ENCODE measurements at places on chromosomes 7 and 10. TPM values are rescaled to one million over a fixed set of nuclear protein-coding genes. Genes with fewer than 3 reads are reported as not detected.

The CD36 gene
- total RNA-seq: 94.8 TPM

DNA sequence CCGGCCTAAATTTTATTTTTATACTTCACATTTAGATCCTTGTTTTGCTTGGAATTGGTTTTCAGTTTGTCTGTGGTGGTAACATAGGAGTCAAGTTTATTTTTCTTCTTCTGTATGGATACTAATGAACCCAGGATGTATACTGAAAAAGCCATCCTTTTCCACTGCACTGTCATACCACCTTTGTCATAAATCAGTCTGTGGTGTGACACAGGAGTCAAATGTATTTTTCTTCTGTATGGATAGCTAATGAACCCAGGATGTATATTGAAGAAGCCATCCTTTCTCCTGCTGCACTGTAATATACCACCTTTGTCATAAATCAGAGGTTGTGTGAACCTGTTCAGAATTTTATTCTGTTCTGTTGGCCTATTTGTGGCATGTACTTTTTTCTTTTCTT lies 21.4 kb downstream of the VPS26A start:
- DNase-seq: no peak
- no peaks in the 10 kb centered on the region for H3K27me3 ChIP-seq
- no peak overlapping the region for H3K27ac ChIP-seq
- H3K36me3 ChIP-seq: no peaks in the 10 kb centered on the region
- no peak overlapping the region for H3K4me3 ChIP-seq

The CLRN3 gene
- not detected for total RNA-seq

- no peak overlapping the region for H3K4me3 ChIP-seq
- H3K36me3 ChIP-seq: no peaks in the 10 kb centered on the region
Measured at GRCh38 chr10:75367021-75367487, 34.5 kb downstream of the ZNF503 start.

DNA sequence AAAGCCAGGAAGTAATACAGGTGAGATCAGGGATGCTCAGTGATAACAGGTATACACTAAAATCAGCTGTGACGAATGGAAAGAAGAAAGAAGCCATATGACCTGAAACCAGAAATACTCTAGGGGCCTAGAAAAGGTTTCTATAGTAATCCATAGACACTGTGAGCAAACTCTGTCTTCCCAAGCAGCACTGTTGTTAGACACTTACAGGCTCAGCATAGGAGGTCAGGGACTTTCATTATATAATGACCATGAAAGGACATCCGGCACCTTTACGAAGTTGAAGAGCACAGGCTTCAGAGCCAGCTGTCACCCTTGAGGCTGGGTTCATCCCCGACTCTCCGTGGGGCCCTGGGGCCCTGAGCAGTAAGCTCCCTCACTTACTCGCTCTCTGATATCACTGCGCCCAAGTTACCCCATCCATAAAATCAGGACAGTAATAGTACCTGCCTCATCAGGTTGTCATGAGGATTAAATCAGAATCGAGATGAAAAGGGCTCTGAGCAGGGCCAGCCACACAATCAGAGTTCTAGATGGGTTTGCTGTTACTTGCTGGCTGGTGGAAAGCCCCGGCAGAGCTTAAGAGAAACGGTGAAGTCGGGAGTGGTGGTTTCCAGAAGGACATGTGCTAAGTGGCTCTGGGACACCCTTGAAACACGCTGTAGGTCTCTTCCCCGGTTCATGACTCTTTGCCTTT lies 79.5 kb downstream of the ITIH5 start:
- no peaks in the 10 kb centered on the region for H3K4me1 ChIP-seq
- no peak overlapping the region for H3K4me3 ChIP-seq
- no peaks in the 10 kb centered on the region for H3K27me3 ChIP-seq
- DNase-seq: no peak
- no peaks in the 10 kb centered on the region for H3K36me3 ChIP-seq
- H3K27ac ChIP-seq: no peak overlapping the region

DNA sequence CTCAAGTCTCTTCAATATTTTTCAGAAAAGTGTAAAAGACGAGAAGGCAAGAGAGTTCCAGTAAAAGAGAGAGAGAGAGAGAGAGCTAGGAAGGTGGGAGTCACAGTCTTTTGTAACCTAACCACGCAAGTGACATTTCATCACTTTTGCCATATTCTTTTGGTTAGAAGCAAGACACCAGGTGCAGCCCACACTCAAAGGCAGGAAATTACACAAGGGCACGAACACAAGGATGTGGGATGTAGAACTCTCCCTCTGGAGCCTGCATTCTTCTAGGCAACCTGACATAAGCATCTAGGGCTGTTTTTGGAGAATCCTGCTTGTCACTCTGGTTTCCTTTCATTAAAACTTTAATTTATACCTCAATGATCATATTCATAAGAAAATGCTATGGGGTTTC lies 1213.1 kb downstream of the DNAJB9 start:
- no peaks in the 10 kb centered on the region for H3K4me1 ChIP-seq
- H3K27ac ChIP-seq: no peak overlapping the region
- H3K4me3 ChIP-seq: no peak overlapping the region

DNA sequence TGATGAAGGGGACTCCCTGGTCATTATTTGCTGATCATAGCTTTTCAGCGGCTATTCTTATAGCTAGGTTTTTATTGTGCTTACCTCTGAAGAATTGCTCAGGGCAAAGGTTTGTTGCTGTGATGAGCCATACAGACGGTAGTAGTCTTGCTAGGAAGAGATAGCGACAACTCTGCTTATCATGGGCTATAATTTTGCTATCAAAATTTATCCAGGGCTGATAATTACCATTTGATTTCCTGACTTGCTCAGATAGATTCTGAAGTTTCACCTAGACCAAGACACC lies 103.9 kb downstream of the CFAP58 start:
- DNase-seq: no peak
- H3K4me1 ChIP-seq: peaks cover 15% of the 10 kb centered on the region
- H3K27ac ChIP-seq: no peak overlapping the region
- H3K4me3 ChIP-seq: no peak overlapping the region
- H3K36me3 ChIP-seq: no peaks in the 10 kb centered on the region

DNA sequence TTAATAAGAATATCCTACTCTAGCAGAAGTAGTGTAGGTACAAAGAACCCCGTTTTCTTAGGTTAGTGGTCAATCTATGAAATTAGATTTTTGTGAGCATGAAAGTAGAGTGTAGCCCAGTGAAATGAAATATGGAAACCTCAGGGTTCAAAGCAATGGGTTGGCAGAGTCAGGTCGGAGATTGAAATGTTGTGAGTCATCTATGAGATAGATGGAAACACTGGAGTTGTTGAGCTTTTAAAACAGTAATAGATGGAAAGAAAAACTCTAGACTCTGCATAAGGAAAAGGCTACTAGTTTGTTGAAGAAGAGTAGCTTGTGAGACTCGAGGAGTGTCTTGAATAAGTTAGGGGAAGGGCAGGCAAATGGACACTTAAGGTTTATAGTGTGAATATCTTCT lies 251.9 kb downstream of the EXOC4 start:
- no peak for DNase-seq
- no peak overlapping the region for H3K27ac ChIP-seq
- H3K4me3 ChIP-seq: no peak overlapping the region
- no peaks in the 10 kb centered on the region for H3K36me3 ChIP-seq
- no peaks in the 10 kb centered on the region for H3K27me3 ChIP-seq
- peaks cover 15% of the 10 kb centered on the region for H3K4me1 ChIP-seq

GRCh38 chr7:5597772-5598171 lies 174.1 kb upstream of the TNRC18 start:
- no peaks in the 10 kb centered on the region for H3K27me3 ChIP-seq
- no peak for DNase-seq
- H3K4me3 ChIP-seq: no peak overlapping the region
- H3K27ac ChIP-seq: no peak overlapping the region

DNA sequence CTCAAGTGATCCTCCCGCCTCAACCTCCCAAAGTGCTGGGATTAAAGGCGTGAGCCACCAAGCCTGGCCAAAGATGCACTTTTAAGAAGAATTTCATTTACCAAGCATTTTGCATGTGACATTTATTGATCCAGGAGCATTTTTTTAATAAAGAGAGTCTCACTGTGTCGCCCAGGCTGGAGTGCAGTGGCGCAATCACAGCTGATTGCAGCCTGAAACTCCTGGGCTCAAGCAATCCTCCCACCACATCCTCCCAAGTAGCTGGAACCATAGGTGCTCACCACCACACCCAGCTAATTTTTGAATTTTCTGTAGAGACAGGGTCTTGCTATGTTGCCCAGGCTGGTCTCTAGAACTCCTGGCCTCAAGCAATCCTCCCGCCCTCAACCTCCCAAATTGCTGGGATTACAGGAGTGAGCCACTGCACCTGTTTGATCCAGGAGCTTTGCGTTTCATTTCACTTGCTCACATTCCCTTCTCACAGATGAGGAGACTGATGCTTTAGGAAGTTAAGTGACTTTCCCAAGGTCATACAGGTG lies 4.4 kb upstream of the TBL2 start:
- H3K4me3 ChIP-seq: no peak overlapping the region
- H3K36me3 ChIP-seq: no peaks in the 10 kb centered on the region
- no peak overlapping the region for H3K27ac ChIP-seq
- no peaks in the 10 kb centered on the region for H3K27me3 ChIP-seq
